Right atrium auricular region (tissue), 2 donors: ENCODE measurements at places on chromosomes 3 and 15.

DNA sequence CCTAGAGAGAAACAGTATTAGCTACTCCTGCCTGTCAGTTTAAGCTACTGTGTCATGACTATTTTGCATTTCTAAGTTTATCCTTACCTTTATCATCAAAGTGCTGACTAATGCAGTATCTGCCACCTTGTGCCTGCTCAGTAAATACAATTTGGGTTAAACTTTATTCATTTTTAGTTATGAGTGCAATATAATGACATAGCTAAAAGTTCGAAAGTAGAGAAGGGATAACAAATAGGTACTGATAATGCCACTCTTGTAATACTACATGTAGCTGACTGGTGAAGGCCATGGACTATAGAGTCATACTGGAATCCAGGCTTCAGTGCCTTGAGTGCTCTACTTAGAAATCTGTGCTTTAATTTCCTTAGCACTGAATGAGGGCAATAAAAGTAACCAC, 480.8 kb upstream of the TPRG1 start:
- no peak for DNase-seq

DNA sequence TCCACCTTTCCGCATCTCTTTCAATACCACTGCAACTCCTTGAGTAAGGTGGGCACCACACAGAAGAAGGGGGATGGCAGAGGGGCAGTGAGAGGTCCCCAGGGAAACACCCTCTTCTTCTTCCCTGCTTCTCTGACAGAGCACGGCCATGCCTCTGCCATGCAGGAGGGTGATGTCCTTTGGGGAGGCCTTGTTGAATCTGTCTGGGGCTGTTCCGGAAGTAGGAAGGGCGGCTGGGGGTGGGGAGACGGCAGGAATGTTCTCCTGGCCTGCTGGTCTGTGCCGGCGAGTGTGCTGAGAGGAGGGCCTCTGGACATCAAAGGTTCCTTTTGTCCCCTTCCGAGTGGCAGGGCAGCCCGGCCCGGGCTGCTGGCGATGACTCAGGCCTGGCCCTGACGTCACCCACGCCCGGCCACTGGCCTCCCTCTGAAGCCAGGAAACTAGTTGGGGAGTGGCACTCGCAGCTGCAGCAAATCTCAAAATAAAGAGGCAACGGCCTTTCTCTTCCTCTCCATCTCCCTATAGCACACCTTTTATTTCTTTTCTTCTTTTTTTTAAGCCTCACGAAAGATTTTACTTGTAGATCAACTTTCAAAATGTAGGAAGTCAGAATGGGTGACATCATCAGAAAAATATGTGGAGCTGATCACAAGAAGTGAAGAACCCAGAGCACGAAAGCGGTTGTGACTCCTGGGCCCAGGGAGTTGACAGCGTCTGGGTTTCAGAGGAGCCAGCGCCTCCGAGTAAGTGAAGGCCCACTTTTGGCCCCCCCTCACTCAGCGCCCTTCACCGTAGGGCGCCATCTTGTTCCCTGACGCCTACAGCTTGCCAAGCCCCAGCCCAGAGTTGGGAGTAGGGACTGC, at the start of gene ZBTB38:
Gene ZBTB38 (plus strand): TSS at position 443 of the 863 bp plus-strand sequence. CDS start 73,885 bp downstream, outside the sequence.
- peak; percentile 97 for DNase-seq

GRCh38 chr3:114953800-114954199, 193.3 kb downstream of the ZBTB20 start:
- DNase-seq, result no peak

GRCh38 chr3:81789691-81790090, 28.2 kb upstream of the GBE1 start:
- no peak for DNase-seq

DNA sequence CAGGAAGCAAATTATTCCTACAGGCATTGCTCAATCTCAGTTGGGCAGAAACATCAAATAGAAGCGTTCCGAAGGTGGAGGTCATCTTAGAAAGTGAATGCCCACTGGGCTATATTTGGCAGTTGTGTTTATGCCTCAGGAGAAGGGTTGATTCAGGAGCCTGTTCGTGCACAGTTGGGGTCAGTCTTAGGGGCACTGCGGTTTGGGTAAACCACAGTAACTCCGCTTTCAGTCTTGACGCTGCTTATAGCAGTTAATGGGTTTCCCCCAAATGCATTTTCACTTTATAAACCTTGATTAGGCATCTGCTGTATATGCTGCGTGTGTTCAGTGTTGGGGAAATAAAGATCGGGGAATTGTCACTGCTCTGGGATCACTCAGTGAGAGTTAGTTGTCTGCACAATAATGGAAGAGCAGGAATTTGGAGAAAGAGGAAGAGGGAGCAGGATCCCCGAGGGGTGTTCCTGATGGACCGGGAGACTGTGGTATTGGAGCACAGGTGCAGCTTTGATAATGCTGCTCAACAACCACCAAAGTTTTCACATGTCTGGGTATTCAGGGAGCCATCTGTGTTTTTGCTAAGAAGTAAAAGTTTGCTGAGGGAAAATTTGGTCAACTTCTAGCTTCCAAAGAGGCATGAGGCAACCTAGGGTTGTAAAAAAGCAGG, 124.3 kb upstream of the EIF1B start:
- no peak for DNase-seq
